Activated T-helper 1 cell treated with Interleukin-2 at 50 U/mL for 16 hours (primary cell): ENCODE measurements at places on chromosomes 3 and 15.
A peak's percentile ranks its signal among the peaks of the same experiment; 100 is the strongest.

GRCh38 chr15:101498717-101499480 lies 9.4 kb upstream of the PCSK6 start:
- DNase-seq = no peak

- DNase-seq = no peak
Observed at GRCh38 chr15:71548401-71548807, 261.9 kb upstream of the NR2E3 start.

DNA sequence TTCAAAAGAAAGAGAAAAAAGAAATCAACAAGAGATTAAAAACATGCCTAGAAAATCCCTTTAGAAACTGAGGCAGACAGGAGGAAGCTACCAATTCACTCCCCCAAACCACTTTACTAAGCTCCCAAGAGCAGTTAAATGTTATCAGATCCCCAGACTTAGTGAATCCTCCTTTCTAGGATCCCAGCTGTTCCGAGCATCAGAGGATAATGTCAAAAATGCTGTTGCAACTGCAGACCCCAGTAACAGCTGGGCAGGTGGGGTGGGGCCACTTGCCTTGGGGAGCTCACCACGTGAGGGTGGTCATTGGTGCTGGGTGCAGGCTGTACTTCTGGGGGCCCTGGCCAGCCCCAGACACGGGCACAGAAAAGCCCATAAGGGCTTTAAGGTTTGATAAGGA lies 9.1 kb downstream of the POMGNT2 start:
- no peak for DNase-seq

DNA sequence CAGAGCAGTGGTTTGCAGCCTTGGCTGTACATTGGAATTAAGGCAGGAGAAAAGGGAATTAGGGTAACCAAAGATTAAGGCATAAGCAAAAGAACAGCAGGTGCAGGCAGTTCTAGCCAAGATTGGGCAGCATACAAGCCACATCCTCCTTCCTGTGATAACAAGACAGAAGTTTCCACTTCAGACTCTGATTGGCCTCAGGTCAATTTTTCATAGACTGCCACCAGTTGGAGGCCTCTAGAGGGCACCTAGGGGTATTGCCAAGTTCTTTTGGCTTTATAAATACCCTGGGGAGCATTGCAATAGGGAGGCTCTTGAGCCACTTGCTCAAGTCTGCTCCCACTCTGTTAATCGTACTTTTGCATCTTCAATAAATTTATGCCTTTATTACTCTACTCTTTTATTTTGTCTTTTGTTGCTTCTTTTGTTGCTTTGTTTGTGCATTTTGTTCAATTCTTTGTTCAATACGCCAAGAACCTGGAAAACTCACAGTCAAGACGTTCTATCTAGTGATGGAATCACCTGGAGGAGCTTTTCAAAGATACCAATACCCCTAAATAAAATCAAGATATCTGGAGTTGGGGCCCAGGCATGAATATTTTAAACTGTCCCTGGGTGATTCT lies 32.2 kb upstream of the FMN1 start:
- peak; percentile 34 for DNase-seq

- DNase-seq = no peak
Observed at GRCh38 chr3:178140531-178141304, 395.5 kb upstream of the KCNMB2 start.

GRCh38 chr3:47888986-47889757 lies 86.2 kb downstream of the DHX30 start:
- no peak for DNase-seq

- DNase-seq = no peak
Observed at GRCh38 chr15:61483599-61483998, 254.5 kb upstream of the RORA start.

GRCh38 chr3:32143849-32144757 lies 37.7 kb downstream of the GPD1L start:
- DNase-seq = peak; percentile 8

- DNase-seq = no peak
Observed at GRCh38 chr3:160174621-160175020, 50.6 kb upstream of the C3orf80 start.

GRCh38 chr15:35061825-35062737 lies 23.0 kb downstream of the NANOGP8 start:
- no peak for DNase-seq

GRCh38 chr15:84863565-84864443 lies 20.7 kb upstream of the SLC28A1 start:
- no peak for DNase-seq

- no peak for DNase-seq
Observed at GRCh38 chr3:18732474-18732873, 307.3 kb upstream of the SATB1 start.

DNA sequence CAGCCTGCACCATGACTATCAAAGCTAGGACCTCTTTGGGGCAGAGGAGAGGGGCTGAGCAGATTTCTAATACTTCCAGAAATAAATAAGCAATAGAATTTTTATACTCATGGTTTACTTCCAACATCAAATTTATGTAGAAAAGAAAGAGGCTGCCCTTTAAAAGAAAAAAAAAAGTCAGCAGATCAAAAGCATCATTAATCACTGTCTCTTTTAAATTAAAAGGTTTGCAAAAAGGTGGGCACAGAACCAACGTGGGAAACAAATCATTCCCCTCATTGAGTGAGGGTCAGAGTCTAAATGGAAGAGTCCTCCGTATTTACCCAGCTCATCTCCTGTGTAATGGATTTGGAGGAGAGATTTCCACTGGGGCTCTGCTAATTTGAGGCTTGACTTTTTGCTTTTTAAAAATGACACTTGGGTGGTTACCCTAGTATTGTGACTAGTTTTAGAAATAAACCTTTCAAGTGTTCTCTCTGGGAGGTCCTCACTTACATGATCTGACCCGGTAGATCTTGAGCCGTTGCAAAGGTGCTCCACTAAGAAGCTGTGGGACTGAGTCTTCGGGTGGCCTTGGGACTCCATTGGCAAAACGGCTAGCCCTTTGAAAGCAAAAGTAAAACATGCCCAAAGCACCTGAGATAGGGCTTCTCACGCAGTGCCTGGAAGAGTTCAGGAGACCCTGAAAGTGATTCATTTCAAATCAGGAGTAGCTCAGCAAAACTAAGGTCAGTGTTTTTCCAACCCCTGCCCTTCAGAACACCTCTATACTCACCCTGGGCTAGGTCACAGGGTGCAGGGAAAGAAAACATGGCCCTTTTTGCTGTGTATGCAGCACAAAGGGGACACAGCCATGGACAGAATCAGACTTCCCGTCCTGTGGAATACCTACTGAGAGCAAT lies 320.9 kb downstream of the FOXP1 start:
- DNase-seq = no peak

DNA sequence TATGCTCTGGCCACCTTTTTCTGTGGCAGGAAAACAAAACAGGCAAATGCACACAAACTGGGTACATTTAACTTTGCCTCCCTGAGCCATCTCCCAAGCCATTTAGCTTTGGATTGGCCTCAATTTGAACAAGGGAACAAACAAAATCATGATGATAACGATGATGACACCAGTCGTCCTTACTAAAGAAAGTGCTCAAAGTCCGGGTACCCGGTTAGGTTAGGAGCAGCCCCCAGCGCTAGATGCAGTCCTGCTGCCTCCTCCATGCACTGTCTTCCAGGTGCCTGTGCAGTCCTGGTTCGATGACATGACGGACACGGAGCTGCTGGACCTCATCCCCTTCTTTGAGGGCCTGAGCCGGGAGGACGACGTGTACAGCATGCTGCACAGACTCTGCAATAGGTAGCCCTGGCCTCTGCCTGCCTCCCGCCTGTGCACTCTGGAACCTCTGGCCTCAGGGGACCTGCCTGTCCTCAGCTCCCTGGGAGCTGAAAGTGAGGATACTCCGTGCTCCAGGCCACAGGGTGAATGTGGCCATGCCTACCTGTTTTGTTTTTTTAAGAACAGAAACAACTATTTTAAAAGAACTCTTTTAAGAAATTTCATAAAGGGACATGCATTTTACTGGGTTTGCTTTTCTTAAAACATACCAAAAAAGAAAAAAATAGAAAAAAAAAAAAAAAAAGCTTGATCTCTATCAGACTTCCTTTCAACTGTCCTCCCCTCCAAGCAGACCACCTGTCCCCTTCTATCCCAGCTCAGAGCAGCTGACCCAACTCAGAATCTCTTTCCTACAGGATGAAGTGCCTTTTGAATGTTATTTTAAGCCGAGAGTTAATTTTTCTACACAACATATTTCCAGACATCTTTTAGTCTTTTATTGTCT lies 9.9 kb upstream of the VILL start:
- no peak for DNase-seq

DNA sequence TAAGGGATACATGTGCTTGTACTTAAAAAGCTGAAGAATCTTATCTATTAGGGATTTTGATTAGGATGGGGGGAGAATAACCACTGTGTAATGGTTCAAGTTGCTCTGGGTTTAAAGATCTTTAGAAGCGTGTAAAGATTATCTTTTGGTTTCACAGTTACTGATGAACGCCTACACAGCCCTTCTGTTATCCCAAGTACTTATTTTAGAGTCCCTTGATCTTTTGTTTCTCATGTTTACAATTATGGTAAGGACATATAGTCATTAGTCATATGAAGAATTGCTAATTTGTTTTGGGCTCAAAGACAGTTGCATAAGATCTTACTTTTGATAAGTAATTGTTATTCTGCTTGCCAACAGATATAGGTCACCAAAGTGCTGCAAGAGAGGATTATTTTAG lies 160.1 kb downstream of the PLCL2 start:
- no peak for DNase-seq
